ENCODE measurements at places on chromosomes 5 and 9.

DNA sequence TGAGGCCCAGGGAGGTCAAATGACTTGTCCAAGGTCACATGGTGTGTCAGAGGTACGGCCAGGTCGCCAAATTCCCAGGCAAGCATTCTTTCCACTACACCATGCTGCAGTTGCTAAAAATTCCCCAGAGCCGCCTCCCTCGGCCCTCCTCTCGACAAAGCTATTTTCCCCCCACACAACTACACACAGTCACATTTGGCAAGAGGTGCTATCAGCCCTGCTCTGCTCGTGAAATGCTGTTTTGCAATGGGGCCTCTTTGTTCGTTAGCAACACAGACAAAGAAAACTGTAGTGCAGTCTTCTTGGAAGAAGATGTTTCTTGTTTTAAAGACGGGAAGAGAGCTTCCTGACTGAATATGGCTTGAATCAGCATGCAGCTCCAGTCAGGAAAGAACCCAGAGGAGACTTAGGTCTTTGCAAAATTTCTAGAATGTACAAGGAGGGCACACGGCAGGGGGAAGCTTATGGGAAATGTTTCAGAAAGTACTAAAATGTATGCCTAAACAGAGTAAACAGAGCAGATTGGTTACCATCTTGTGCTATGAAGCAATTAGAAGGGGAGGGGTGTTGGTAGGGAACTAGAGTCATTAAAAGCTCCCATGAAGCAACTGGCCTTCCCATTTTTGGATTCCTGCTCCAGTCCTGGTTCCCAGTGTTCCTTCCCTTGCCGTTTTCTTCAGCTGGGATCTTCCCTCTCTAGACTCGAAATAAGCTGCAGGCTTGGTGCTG, 14.2 kb downstream of the SLIT3 start:
- DNase-seq = no peak

DNA sequence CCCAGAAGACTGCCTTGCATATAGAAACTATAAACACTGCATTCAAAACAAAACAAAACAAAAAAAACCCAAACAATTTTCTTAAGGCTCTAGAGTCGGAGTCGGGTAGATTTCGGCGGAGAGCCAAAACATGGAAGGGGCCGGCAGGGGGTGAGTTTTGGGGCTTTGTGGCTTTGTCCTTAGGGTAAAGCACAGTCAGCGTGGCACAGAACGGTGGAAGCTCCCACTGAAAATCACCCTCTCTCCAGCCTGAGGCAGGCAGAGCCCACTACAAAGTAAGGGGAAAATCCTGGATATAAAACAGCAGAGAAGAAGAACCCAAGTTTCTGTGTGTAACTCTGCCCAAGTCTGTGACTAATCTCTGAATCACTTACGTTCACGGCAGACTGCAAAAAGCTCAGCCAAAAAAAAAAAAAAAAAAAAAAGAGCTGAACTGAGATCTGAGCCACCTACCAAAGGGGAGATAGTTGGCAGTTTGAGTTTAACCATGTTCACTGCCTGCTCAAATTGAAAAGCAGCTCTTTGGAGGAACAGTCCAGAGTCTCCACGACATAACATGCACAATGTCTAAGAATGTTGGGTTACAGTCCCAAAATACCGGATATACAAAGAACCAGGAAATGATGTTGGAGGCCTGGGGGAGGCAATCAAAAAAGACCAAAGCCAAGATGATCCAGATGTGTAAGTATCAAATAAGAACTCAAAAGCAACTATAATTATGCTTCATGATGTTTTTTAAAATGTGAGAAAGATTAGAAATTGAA, 26.6 kb upstream of the OR2K2 start:
- peak; percentile 74 for DNase-seq

DNA sequence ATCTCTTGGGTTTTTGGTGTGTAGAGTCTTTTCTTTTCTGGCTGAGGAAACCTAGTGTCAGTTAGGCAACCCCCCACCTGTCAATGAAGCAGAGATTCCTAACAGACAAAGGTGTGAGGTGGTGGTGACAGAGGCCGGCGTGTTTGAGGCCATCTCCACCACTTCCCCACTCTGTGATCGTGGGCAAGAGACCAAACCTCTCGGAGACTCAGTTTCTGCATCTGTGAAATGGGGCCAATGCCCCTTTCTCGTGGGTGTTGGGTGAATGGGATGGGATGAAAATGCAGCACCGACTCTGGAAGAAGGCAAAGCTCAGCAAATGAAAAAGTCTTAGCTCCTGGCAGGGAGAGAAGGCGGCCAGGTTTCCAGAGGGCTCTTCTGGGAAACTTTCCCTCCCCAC, 807 bp downstream of the FAM163B start:
- no peak for DNase-seq

- no peak for DNase-seq
These were observed 66.8 kb downstream of the INSYN2B start for GRCh38 chr5:169913479-169913878.

- DNase-seq = no peak
These were observed 43.6 kb upstream of the ZBTB43 start for GRCh38 chr9:126761274-126761673.

DNA sequence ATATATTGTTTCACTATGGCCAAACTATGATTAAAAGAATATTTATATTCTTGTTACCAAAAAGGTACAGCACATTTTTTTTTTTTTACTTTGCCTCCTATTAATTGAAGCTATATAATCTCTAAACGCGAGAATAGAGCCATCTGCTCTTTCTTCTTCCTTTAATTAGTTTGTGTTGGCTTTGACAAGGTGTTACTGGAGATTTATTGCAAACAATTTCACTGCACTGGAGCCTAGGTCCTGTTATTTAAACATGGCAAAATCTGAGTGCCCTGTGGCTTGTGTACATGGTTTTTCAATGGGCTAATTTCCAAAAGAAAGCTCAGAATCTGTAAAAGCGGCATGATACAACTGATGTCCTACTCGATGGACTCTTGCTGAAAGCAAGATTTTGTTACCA, 40.8 kb upstream of the GABRG2 start:
- no peak for DNase-seq

DNA sequence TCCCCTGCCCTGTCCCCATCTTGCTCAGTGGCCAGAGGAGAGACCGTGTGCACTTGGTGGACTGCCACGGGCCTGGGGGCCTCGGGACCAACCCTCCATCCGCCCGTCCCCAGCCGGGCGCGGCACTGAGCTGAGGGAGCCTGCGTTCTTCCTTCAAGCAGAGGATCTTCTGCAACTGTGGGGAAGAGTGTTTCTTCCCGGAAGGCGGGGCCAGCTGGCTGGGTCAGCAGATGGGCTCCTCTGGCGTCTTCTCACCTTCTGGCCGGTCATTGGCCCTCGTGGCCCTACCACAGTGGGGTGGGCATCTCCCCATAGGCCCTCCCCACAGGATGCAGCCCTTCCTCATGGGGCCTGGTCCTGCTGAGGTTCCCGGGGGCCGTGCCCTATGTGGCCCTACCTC, 17.4 kb downstream of the RXRA start:
- DNase-seq = no peak

DNA sequence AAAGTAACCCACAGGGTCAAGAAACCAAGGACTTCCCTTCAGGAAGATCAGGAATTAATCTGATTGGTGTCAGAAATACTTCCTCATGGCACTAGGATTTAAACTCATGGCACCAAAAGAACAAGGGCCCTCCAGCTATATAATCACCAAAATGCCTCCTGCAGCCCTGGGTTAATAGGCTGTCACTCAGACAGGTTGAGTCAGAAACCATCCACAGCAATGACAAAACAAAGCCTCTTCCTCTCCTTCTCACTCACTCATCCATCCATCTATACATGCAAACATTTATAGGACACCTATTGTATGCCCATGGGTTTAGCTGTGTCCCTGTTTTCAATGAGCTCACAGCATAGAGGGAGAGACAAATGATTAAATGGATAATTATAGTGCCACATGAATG, 62.5 kb upstream of the SPOCK1 start:
- no peak for DNase-seq

GRCh38 chr5:127561254-127561653, 43.8 kb downstream of the PRRC1 start:
- peak; percentile 33 for DNase-seq

GRCh38 chr9:90801241-90801972, at the start of gene SYK:
Gene SYK (plus strand): TSS chr9:90801819. CDS start chr9:90843899, 42,080 bp downstream.
- no peak for DNase-seq

DNA sequence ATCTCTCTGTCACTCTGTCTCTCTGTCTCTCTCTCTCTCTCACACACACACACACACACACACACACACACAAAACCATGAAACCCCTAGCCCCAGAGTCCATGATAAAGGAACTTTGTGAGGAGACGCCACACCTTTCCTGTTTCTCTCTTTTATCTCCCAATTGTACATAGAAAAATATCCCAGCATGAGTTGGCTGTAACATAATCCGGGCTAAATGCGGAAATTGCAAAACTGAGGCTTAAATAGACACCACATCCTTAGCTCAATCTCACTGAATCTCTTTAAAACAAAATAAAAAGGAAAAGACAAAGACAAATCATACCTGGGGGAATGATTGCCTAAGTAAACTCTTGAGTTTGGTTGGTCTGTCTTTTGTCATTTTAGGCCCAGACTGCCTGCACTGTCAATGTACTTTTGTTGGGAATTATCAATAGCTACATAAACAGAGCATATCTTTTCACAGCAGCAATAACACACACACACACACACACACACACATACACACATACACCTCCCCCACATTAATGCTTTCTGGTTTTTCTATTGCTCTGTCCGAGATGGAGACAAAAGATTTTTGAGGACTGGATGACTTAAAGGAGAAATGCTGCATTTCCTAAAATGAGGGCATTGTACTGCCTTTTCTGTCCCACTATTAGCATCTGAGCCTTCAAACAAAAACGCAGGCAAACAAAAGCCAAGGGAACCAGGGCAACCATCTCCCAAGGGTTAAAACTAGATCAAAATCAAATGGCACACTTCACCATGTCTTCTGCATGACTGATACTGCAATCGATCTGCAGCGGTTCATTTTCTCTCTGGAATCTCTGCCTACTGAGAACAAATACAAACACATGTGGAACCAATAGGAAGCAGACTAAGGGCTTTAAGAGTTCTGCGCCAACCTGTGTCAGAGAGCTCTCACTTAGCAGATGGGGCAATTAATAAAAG, 321.5 kb downstream of the NFIB start:
- DNase-seq = no peak

DNA sequence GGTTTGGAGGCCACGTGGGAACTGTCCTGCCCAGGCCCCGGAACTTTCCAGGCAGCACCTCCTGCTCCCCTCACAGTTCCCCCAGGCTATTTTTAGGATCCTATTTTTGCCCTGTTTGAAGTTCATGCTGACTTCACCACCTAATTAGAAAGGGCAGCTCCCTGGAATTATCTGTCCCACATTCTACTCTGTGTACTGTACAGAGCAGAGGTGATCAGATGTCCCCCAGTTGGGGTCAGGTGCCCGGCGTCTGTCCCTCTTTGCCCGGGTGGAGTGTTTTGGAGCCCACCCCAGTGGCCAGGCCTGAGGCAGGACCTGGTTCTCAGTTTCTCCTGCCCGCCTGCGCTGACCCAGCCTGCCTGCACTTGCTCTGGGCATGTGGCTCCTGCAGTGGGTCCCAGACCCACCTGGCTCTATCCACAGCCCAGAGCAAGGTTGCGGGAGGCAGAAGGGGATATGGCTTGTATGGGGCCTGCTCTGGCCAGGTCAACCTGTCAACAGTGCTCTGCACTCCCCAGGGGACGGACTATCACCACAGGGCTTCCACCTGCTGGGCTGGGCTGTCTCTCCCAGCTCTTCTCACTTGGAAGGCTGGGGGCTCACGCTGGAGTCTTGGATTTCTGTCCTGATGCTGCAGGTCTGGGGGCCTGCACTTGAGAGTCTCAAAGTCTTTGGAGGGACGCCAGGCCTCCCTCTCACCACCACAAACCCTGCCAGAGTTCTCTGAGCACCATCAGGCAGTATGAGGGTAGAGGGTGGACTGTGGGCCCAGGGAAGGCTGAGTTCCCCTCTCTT, 268.3 kb downstream of the GADD45G start:
- no peak for DNase-seq

- no peak for DNase-seq
These were observed 36.9 kb upstream of the MED27 start for GRCh38 chr9:132116583-132116982.

- no peak for DNase-seq
These were observed 52.0 kb upstream of the ABL1 start for GRCh38 chr9:130782886-130783530.

DNA sequence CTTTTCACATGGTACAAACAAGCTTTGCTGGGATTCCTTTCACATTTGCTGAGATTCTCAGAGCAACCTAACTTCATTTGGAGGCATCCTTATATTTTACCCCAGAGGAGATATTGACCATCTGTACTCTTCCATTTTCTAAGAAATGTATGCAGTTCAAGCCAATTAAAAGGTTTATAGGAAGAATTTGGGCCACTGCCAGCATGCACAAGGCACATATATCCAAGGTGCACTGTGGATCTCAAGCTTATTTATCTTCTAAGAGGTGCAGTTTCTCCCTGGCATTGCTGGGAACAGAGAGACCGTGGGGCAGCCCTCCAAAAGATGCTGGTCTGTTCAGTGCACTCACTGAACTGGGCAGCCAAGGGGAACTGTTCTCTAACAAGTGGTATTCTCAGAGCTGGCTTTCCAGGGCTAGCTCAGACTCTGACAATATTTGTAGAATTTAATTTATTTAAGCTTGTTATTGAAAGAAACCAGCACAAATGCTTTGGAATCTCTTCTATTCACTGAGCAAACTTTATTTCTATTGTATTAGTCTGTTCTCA, 213.3 kb downstream of the TENT4A start:
- DNase-seq = no peak

GRCh38 chr5:15933259-15934207, 246.1 kb downstream of the MARCHF11 start:
- no peak for DNase-seq

DNA sequence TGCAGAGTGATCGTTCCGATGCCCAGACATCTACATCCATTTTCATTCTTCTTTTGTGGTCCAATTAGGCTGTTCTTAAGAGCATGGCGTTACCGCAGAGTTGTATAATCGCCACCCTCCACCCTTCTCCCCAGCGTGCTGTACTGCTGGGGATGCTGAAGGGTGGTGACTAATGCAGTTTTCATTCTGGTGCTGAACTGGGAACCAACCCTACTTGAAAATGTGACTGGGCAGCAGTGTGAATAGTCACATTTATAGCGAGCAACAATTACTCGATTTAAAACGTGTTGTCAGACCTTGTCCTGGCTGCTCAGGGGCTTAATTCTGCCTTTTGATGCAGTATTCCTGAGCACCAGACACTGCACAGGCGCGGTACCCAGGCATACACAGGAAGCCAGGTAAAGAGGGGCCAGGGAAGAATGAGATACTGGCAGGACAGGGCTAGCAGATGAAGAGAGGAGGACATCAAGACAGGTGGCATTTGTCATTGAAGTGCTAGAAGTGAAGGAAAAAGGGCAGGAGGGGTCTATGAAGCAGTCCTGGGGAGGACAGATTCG, 719 bp upstream of the ISCA1 start:
- peak; percentile 81 for DNase-seq

- DNase-seq = no peak
These were observed 71.5 kb downstream of the DOCK8 start for GRCh38 chr9:286071-286740.

GRCh38 chr5:100643473-100643872, 108.3 kb downstream of the FAM174A start:
- DNase-seq = no peak

- no peak for DNase-seq
These were observed 139.3 kb upstream of the NR3C1 start for GRCh38 chr5:143542798-143543144.

Data from AG09309 (cell line).